ENCODE measurements at places on chromosomes 11 and 22.

GRCh38 chr22:41498303-41498835 lies 29.5 kb downstream of the ACO2 start:
- no peak for DNase-seq

- DNase-seq = no peak
Observed at GRCh38 chr11:125514336-125515101, 18.5 kb upstream of the FEZ1 start.

GRCh38 chr11:34250732-34251588 lies 106.8 kb downstream of the ABTB2 start:
- DNase-seq = peak; percentile 73

DNA sequence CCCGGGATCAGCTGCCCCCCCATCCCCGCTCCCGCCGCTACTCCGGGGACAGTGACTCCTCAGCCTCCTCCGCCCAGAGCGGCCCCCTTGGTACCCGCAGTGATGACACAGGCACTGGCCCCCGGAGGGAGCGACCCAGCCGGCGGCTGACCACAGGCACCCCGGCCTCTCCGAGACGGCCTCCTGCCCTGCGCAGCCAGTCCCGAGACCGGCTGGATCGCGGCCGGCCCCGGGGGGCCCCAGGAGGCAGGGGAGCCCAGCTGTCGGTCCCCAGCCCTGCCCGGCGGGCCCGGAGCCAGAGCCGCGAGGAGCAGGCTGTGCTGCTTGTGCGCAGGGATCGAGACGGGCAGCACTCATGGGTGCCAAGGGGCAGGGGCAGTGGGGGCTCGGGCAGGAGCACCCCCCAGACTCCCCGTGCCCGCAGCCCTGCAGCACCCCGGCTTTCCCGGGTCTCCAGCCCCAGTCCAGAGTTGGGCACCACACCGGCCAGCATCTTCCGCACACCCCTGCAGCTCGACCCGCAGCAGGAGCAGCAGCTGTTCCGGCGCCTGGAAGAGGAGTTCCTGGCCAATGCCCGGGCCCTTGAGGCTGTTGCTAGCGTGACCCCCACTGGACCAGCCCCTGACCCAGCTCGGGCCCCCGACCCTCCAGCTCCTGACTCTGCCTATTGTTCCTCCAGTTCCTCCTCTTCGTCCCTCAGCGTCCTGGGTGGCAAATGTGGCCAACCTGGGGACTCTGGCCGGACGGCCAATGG lies 3.9 kb downstream of the RASL10A start:
- no peak for DNase-seq

DNA sequence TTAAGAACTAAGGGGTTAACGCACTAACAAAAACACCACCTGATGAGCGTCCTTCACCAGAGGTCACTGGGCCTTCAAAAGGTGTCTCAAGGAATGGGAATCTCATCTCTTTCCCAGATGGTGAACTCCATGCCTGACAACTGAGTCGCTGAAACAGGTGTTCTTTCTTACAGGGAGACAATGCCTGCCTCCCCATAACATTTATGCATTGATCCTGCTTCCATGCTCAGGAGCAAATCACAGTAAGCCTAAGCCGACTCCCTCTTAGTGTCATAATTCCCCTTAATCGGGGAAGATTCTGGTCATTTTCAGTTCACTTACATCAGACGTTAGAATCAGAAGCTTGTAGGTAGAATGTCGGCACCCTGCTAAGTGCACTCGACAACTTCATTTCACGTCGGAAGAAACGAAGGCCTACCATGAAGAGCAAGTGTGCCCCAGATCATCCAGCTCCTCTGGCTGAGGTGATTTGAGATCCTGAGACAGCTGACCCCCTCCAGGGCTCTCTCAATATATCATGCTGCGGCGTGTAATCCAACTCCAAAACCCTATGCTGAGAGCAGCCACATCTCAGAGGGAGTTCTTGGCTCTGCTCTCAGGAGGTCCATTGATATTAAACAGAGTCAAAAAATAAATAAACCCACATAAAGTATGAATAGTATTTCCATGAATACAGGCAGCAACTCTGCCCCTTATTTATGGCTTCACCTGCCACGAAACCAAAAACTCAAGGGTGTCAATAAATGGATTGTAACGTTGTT lies 163.1 kb downstream of the LARGE1 start:
- no peak for DNase-seq

- no peak for DNase-seq
Observed at GRCh38 chr11:35897019-35897418, 46.8 kb upstream of the LDLRAD3 start.

- no peak for DNase-seq
Observed at GRCh38 chr11:1782831-1783724, 19.4 kb upstream of the CTSD start.

- no peak for DNase-seq
Observed at GRCh38 chr11:88301488-88302140, 35.9 kb downstream of the CTSC start.

GRCh38 chr11:66966351-66966750 lies 8.2 kb upstream of the PC start:
- no peak for DNase-seq

DNA sequence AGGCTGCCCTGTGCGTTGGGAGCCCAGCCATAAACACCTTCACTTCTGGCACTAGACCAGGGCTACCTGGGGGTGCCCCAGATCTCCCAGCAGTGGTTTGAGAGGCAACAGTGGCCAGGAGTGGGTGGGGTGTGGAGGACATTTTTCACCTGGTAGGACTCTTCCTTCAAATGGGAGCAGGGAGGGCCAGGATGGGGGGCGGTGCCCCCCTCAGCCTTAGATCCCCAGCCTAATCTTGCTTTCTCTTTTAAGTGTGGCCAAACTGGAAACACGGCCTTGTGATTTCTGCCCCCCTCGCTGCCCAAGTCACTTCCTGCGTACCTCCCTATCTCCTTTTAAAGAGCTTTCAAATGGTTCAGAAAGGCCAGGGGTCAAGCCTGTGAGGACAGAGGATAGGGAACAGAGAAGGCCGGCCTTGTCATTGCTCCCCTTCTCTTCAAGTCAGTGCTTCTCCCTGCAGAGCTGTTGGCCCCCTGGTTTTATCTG lies 800 bp downstream of the KCNJ5 start:
- no peak for DNase-seq

DNA sequence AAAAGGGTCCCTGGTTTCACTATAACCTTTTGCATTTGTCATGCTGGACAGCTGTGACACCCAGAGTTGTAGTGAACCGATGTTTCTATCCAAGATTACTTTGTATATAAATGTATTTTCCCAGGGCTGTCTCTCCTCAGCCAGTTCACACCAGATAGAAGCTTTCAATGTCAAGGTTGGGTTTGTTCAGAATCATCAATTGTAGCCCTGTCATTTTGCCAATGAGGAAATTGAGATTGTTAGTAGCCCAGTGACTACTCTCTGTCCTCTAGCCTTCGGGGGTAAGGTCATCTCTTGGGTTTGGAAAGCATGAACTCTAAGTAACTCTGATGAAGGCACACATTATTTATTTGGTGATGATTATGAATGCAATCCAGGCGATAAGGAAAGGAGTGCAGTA lies 165.6 kb downstream of the DBX1 start:
- no peak for DNase-seq

DNA sequence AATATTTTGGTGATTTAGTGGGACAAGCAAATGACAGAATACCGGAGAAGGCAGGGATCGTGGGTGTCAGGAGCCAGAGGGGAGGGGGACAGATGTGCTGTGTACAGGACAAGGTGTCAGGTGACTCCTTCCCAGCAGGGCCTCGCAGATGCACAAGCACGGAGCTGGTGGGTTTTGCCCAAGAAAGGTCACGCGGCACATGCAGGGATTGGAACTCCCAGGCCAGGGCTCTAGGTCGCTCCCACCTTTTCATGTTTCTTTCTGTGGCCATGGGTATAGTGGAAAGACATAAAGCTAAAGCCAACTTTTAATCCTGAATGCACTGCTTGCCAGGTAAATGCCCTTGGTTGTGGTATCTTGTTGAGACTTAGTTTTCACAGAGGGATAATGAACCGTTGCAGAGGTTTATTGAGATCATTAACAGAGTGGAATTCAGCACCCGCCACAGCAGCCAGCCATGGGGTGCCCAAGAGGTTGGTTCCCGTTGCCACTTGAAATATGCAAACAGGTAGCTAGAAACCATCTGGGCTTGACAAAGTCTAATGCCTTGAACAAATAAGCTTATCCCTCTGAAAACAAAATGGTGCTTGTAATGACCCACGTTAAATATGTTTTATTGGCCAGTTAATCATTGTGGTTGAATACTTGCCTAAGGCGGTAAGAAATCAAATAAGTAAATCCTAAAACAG lies 10.1 kb downstream of the C22orf23 start:
- no peak for DNase-seq

DNA sequence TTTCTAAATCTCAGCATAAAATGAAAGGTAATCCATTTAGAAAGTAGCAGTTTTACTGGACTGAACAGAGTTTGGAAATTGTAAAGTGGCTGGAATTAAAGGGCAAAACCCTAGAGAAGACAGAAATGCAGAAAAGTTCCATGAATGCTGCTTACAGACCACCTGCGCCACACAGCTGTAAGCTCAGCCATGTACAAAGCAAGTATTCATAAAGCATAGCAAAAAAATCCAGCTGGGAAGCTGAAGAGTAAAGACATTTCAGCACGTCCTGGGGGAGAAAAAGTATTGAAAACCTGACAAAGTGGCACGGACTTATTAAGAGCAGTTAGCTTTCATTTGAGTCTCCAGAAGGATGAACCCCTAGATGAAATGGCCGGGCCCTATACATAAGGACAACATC lies 220.1 kb upstream of the CNTN5 start:
- no peak for DNase-seq

GRCh38 chr11:88378422-88379066 lies 41.0 kb upstream of the CTSC start:
- no peak for DNase-seq

DNA sequence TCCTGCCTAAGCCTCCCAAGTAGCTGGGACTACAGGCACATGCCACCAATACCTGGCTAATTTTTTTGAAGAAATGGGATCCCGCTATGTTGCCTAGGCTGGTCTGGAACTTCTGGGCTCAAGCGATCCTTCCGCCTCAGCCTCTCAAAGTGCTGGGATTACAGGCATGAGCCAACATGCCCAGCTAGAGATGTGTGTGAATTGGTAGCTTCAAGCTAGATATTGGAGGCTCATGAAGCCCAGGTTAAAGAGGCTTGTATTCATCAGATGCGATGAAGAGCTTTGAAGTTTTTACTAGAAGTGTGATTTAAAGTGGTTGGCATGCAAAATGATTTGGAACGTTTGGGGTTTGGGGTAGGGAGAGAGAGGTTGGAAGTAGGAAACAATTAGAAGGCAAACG lies 19.6 kb downstream of the NF2 start:
- no peak for DNase-seq

DNA sequence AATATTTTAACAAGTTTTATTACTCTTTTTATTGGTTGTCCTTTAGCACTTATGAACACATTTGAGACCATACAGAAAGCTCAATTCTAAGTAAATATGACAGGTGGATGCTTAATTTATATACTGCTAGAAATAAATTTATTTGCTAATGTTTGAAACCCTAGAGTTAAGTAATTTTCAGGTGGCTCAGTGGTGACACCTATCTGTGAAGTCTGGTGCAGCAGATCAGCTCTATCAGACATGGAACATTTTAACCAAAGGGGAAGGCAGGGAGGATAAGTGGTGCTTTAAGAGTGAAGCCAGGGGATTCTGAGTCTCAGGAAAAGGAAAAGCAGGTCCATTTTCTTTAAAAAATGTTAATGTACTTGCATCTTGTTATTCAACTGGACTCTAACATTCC lies 175.8 kb downstream of the DSCAML1 start:
- no peak for DNase-seq

DNA sequence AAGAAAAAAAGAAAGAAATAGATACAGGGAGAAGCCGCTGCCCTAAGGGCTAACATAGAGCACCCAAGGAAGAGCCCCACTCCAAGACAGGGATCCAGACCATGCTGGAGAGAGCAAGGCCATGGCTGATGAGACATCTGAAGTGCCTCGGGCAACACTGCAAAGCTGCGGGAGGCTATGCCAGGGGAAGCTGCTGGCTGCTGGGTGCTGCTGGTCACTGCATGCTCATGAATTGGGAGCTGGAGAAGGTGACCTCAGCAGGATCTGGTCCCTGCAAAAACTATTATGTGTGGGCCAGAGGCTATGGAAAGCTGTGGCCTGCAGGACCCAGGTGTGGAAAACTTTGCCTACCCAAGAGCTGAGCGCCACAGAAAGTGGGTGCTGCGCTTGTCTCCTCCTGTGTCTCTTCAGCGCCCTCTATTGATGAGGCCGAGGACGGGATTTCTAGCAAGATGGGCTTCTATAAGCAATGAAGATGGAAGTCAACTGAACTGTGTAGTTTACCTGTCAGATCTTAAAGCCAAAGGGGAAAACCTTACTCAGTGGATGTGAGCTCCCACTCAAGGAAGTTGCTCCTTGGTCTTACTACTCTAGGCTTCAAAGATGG lies 17.3 kb upstream of the SLC29A2 start:
- DNase-seq = no peak

GRCh38 chr22:41830174-41830573 lies 2.7 kb upstream of the SREBF2 start:
- no peak for DNase-seq

GRCh38 chr11:450809-451451 lies 851 bp downstream of the PTDSS2 start:
- DNase-seq = peak; percentile 23

- DNase-seq = no peak
Observed at GRCh38 chr22:50301581-50301991, 5.9 kb downstream of the PLXNB2 start.

- DNase-seq = no peak
Observed at GRCh38 chr11:97786961-97787360, 1233.8 kb upstream of the CNTN5 start.

- DNase-seq = no peak
Observed at GRCh38 chr11:72548463-72548862, 114.1 kb upstream of the CLPB start.

GRCh38 chr22:41417622-41418390 lies 28.8 kb downstream of the TOB2 start:
- peak; percentile 19 for DNase-seq

DNA sequence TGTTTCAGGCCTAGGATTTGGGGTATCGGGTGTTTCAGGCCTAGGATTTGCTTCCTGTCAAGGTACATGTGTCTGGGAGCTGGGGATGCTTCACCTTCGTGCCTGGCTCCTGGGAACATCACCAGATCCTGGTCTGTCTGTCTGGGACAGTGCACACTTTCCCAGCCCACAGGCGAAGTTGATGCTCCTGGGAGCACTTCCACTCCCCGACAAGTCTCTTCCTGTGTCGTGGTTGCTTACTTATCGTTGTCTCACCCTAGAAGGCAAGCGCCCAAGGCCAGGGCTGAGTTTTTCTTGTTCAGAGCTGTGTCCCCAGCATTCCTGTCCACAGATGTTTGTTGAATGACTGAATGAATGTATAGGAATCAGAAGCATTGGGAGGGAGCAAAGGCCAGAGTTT lies 71.5 kb downstream of the LINC01488 start:
- no peak for DNase-seq

GRCh38 chr22:23180301-23180892 lies at the start of gene BCR:
BCR (plus strand) TSS chr22:23180509; CDS start chr22:23180961, 452 bp downstream.
- no peak for DNase-seq

Data from HS-27A (cell line).